ENCODE measurements at places on chromosomes 13 and 19.

GRCh38 chr13:104750377-104750776, 1684.2 kb upstream of the SLC10A2 start:
- DNase-seq: no peak

DNA sequence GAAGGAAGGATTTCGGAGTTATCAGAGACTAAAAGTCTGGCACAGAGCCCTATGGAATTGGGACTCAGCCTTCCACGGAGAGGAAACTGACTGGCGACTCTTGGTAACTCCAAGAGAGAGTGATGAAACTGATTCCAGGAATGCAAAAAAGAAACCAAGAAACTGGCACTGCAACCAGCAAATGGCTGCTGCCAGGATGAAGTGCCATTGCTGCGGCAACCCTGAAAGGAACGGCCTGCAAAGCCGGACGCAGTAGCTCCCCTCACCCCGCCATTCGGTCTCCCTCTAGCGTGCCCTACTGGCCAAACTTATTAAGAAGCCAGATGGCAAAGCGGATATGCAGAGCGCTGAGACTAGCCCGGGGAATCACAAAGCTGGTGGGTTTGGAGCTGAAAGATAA, 236.0 kb downstream of the PCDH9 start:
- DNase-seq: peak; percentile 63

GRCh38 chr19:49327878-49328544, 3.0 kb upstream of the SLC6A16 start:
- no peak for DNase-seq

DNA sequence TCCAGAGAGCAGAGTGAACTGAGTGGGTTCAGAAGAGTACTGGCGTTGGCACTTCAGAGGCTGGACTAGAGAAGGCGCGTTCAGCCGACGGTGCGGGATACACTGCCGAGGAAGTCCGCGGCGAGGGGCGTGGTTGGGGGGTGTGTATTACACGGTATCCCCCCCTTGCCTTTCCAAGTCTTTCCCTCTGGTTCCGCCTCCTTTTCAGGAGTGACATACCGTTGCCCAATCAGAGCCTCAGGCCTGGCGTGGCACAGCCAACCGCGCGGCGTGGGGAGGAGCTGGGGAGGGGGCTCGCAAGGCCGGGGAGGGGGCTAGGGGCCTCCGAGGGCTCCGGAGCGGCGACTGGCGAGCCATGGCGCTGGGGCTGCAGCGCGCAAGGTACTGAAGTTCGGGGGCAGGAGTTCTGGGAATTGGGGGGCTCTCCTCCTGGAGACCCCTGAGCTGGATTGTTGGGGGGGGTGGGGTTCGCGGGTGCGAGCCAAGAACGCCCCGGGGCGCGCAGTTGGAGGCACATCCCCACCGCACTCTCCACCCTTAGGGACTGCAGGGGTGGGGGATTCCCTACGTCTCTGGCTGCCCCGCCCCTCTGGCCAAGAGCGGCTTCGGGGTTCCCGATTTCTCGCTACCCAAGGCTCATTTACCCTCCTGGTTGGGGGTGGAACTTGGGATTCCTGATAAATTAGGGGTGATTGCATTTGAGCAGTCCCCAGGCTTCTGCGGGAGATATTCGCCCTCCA, at the start of gene HIF3A:
HIF3A (plus strand) TSS at position 321 of the 740 bp plus-strand sequence; CDS start at position 356, 35 bp downstream.
- DNase-seq: no peak

- DNase-seq: no peak
Measured at GRCh38 chr19:738509-739128, 12.3 kb upstream of the MISP start.

- DNase-seq: no peak
Measured at GRCh38 chr13:40340368-40341095, 325.9 kb downstream of the FOXO1 start.

DNA sequence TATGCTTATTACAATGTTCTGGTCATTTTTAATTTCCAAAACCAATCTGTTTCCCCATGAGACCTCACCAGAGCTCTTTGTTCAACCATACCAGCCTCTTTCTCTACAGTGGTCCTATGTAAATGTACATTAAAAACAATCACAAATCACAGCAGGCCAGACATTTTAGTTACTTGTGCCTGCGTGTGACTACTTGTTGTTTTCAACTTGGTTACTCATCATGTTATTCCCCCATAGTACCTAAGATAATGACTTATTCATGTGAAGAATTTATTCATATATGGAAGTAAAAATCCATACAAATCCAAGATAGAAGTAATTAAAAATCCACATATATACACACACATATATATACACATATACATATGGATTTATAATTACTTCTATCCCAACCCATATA, 379.6 kb downstream of the SLITRK6 start:
- no peak for DNase-seq

GRCh38 chr13:102550507-102550906, 46.3 kb upstream of the TPP2 start:
- no peak for DNase-seq

GRCh38 chr19:19552798-19553197, 14.7 kb downstream of the CILP2 start:
- DNase-seq: no peak

DNA sequence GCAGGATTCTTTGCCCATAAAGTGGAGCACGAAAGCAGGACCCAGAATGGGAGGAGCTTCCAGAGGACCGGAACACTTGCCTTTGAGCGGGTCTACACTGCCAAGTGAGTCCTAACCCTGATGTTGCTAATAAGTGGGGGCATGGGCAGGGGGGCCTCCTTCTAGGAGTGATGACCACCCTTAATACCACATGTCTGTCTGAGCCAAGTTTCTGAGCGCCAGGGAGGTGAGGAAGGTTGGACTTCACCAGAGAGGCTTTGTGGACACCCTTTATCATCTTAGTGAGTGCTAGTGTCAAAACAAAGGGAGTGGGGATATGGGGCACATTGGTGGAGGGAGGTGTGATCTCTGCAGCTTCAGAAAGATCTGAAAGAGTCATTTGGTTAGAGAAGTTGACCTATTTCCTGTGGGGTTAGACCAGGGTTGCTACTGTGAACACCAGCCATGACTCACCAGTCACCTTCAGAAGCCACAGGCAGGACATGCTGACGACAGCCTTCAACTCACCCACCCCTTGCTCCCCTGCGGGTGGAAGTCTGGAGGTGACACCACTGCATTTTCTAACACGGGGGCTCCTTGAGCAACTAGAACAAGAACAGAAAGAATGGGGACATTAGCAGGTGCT, 8.8 kb downstream of the ALOX5AP start:
- no peak for DNase-seq

DNA sequence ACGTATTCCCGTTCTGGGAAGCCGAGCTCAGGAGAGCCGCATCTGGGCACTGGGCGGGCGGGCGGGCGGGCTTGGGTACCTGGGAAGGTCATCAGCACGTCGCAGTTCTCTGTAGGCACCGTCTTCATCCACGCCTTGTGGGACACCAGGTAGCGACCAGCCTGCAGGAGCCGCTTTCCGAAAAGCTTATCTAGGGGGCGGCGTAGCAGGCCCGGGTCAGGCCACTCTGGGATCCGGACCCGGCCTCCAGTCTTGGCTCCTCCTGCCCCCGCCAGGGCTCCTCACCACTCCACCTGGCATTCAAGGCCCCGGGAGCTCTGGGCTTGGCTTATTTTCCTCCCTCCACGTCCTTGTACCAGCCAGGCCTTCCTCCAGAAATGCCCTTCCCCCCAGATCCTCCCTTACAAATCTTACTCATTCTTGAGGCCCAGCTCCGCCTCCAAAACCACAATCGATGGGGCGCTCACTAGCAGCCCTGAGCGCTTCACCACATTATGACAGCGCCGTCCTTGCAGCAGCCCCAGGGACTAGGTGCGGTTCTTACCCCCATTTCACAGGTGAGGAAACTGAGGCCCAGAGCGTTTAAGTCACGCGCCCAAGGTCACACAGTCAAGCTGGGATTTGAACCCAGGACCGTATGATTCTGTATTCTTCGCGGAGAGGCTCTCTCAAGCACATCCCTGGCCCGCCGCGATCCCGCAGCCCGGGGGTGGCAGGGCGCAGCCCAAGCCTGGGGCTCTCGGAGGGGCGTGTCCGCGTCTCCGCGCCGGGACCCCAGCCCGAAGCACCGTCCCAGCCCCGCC, 843 bp downstream of the ANO8 start:
- no peak for DNase-seq

GRCh38 chr13:71828117-71828516, 38.9 kb downstream of the DACH1 start:
- no peak for DNase-seq

DNA sequence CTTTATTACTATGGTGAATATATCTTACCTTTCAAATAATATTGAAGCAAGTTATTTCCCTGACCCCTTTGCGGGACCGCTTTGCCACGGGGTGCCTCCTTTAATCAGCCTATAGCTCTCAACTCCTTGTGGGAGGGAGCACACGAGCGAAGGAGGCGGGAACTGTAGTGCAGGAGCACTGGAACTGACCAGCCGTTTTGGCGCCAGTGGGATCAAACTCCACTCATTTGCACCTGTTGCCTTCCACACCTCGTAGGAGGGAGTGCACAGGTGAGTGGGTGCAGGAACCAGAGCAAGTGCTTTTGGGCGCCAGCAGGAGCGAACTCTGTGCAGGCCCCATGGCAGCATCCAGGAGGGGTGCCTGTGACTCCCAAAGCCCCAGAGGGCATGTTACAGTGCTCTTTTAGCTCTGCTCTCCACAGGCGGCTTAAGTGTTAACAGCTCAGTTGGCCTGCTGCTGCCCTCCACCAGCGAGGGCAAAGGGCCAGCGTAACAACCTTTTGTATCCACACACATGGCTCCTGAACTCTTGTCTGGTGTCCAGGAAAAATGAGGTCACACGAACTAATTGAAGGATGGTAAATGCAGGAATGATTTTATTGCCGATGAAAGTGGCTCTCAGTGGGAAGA, 206.9 kb downstream of the GGACT start:
- DNase-seq: no peak

GRCh38 chr13:26760832-26761582, 421 bp upstream of the GPR12 start:
- no peak for DNase-seq

DNA sequence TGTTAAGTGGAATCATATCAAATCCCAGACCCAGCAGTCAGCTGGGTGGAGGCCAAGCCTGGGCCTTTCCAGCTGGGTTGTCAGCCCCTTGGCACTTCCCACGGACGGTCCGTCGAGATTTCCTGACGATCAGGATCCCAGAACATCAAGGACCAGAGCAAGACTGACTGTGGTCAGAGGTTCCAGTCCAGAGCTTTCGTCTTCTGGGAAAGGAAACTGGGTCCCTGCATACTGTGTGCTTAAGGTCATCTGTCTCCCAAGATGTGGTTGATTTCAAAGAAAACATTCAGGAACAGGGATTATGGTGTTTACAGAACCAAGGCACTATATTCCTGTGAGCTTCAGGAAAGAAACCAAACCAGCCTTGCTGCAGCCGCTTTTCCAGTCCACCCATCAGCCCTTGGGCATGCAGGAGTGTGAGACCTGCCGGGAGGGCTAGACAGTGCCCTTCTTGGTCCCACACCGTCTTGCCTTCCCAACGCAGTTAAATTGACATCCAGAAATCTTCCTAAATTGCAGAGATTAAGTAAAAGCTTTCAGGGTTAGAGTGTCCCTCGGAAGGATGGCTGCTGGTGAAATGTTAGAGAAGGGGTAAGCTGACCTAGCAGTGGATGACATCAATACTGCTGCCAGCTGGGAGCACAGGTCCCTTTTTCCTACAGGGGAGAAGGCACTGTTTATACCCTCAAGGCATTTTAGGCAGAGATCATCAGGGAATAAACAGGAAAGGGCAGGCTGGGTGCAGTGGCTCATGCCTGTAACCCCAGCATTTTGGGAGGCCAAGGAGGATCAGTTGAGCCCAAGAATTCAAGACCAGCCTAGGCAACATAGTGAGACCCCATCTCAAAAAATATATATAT, 5.0 kb upstream of the C19orf33 start:
- no peak for DNase-seq

All from cerebellar nuclear complex (tissue), 1 donor.